ENCODE measurements at places on chromosomes 1 and 21.

GRCh38 chr1:226444901-226445300 lies 37.0 kb upstream of the PARP1 start:
- peak; percentile 32 for DNase-seq

- DNase-seq: no peak
These were observed 6.6 kb downstream of the PADI2 start for GRCh38 chr1:17112496-17113236.

DNA sequence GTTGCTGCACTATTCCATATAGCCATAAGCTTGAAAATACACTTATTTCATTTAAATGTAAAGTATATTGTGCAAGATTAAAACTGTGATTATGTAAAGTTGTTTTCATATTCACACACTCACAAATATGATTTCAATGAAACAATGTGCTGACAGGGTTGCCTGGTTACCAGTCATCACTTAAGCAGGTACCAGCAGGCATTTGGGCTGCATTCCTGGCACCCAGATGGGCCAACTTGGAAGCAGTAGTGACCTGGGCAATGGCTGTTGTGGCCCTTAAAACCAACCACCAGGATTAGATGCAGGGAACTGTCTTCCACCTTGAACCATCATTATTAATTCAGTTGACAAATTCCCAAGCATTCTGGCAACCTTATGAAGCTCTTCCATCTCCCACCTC lies 45.0 kb upstream of the RASAL2 start:
- no peak for DNase-seq

DNA sequence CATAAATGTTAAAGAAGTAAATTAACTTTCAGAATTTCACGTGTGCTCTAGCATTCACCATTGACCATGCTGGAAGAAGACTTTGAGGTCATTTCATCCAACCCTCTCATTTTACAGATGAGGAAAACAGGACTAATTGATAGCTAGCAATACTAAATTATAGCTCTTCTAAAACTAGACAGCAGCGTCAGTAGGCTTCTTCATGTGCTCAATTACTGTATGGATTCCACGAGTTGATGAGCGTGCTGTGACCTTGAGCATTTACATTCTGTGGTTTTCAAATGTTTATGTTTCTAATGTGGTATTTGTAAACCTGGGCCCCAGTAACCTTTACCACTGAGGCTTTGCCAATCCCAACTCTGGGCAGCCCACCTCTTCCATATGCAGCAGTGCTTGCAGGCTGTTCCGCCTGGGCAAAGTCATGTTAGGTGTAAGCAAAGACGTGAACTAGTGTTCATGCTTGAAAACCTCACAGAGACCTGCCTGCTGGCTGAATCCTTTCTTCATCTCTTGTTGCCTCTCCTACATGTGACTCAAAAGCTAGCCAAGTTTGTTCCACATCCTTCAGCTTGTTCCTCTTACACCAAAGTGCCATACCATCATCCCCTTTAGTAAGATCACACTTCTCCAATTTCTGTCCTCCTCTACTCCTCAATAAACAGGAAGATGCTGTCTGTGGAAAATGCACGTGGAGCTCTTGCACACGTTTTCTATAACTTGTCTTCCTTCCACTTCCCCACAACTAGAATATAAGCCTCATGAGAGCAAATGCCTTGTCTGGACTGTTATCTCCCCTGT lies 17.2 kb downstream of the KCNJ15 start:
- no peak for DNase-seq

DNA sequence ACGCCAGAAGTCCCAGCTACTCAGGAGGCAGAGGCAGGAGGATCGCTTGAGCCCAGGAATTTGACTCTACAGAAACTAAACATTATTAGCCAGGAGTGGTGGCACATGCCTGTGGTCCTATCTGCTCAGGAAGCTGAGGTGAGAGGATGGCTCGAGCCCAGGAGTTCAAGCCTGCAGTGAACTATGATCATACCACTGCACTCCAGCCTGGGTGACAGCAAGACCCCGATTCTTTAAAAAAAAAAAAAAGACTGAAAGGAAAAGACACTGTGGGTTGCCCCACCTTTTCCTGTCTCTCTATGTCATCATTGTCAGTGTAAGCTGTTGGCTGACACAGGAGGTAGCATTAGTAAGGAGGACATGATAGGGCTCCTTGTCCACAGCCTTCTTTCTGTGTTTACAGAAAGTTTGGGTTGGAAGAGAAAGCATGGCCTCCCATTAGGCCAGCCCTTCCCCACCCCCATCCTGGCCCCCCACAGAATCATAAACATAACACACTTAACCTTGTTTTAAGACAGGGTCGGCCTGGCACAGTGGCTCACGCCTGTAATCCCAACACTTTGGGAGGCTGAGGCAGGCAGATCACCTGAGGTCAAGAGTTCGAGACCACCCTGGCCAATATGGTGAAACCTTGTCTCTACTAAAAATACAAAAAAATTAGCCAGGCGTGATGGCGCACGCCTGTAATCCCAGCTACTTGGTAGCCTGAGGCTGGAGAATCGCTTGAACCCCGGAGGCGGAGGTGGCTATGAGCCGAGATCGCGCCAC lies 20.6 kb upstream of the RCAN3 start:
- no peak for DNase-seq

DNA sequence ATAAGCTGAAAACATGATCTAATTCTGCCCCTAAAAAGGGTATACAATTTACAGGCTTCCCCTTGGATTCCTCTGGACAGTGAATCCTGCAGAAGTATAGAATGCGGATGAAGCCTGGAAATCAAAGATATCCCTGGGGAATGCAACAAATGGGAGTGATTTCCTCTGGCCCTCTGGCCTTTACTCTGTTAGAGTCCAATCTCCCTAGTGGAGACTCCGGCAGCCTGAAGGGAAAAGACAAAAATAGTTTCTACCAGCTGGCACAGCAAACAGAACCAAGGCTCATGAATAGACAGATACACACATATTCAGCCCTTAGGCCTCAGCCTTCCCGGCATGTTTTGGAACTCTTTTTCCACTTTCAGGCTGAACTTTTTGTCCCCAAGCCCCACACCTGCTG lies 3.9 kb upstream of the LRRC52 start:
- DNase-seq: no peak

DNA sequence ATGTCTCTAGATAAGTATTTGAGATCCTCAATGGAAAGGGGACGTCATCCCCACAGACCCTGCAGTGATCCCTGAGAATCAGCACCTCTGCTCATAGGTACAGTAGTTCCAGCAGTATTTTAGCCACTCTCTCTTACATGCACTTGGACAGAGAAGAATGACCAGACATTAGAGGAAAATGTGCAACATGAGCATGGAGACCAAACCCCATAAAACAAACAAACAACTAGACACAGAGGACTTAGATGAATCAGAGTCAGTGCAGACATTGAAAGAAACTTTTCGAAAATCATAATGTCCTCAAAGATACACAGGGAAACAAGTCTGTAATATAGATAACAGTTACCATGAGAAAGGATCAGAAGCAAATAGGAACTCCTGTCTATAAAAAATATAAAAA lies 108.2 kb downstream of the LYPLAL1 start:
- no peak for DNase-seq

DNA sequence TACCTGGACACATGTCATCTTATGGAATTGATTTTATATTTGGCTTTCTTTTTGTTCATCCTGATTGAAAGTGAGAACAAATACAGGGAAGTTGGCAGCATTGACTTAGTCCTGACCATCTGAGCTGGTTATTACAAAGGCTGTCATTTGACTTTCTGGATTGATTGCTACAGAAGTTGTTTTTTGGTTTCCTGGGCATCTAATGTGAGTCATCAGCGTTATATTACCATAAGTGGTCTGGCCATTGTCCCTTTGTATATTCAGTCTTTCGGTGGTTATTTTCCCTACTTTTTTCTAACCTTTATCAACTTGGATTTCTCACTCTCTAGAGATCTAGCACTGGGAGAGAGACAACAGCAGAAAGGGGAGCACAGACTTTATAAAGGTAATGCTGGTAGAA lies 1646.5 kb downstream of the MRPL39 start:
- DNase-seq: no peak

- no peak for DNase-seq
These were observed 90.6 kb upstream of the RALGPS2 start for GRCh38 chr1:178634445-178634844.

DNA sequence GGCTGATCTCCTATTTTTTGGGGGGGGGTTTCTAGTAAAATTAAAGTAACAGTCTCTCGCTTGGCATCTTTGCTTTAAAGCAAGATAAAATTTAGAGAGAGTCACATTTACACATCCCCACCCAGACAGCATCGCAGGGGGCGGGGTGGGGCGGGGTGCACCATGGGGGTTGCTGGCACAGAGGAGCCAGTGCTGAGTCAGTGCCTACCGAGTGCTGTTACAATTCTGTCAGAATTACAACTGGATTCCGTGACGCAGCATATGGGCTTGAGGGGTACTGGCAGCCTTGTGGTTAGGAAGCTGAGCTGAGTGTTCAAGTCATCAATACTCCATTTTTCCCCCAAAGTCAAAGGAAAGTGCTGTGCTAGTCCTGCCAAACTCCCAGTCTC lies 175.9 kb downstream of the PRDM16 start:
- DNase-seq: no peak

GRCh38 chr1:56927986-56928385 lies 37.8 kb downstream of the C8B start:
- DNase-seq: no peak

DNA sequence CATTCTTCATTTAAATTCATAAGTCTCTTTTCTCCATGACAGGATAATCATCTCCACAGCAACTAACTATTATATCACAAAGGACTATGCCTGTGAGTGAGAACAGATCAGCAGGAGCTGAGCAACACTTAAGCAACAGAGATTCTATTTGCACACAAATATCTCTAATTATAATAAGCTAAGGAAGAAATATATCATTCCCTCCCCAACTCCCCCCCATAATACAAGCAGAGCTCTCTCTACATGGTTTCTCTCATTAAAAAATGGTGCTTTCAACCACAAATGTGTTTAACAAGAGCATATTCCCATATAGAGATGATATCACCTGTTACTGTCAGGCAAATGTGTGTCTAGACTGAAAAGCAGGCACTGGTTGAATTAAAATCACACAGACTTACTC lies 34.5 kb upstream of the NIBAN1 start:
- no peak for DNase-seq

DNA sequence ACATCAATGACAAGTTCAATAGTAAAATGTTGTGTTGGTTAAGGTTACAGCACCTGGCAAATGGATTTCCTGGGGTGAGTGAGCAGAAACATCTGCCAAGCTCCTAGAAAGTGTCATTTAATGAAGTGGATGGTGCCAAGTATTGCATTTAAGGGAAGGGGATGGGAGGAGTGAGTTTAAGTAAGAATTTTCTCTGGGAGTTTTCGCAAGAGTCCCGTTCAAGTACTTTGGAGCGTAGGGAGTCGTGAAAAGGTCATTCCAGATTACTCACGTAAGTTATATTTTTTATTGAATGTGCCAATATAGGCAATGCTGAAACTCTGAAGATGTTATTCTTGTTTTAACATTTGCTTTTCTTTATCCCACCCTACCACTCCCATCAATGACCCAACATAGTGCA lies 117.4 kb upstream of the RAB3GAP2 start:
- DNase-seq: no peak

DNA sequence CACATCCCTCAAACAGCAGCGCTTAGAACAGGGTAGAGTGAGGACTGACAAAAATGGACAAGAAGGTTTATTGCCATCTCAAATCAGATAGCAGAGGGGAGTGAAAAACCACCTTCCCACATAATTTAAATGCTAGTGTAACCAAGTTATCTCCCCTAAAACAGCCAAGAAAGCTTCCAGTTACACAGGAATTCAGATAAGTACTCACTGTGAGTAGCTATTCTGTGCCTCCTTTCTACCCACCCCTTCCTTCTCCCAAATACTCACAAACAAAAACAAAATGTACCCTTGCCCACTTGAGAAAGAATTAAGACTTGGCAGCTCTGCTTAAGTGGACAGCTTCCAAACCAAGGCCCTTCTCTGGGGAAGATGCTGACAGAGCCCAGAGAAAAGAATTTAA lies 9.1 kb downstream of the OTUD7B start:
- DNase-seq: no peak

GRCh38 chr1:37746806-37747205 lies 18.1 kb downstream of the EPHA10 start:
- DNase-seq: no peak

GRCh38 chr1:6912518-6912917 lies 127.3 kb downstream of the CAMTA1 start:
- DNase-seq: no peak

DNA sequence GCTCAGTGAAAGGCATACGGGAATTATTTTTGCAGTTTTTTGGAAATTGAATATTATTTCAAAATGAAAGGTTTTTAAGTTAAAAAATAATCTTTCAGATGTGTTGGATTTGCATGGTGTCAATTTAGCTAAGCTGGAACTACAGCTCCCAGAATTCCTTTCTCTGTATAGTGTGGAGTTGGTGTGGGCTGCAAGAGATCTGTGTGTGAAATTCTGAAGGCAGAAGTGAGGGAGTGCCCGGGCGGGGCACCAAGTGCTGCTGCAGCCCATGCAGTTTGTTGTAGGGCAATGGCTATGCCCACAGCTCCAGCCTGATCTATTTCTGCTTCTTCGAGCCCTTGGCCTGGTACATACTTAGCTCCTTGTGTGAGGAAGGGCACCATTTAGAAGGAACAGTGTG lies 60.5 kb upstream of the CSF1 start:
- no peak for DNase-seq

- no peak for DNase-seq
These were observed 4.7 kb downstream of the BTBD19 start for GRCh38 chr1:44812822-44813543.

DNA sequence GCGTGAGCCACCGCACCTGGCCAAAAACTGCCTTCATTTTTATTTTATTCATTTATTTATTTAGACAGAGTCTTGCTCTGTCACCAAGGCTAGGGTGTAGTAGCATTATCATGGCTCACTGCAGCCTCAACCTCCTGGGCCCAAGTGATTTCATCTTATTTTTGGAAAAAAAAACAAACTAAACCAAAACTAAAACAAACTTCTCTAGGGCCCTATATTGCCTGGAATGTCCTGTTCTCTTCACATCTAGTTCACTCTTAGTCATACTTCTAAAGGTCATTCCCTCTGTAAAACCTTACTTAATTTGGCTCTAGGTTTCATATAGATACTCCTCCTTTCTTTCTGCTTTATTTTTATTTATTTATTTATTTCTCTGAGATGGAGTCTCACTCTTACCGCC lies 15.6 kb downstream of the RPS27 start:
- no peak for DNase-seq

All from stimulated activated CD8-positive, alpha-beta memory T cell treated with anti-CD3 and anti-CD28 coated beads, Interleukin-15, amount 100 ng/mL, for 48 hours (primary cell).